ENCODE measurements at places on chromosomes 1 and 21. TPM values are rescaled to one million over a fixed set of nuclear protein-coding genes. Genes with fewer than 3 reads are reported as not detected.

GRCh38 chr1:54825696-54826095 is 24.6 kb upstream of the TTC22 start:
- H3K27me3 ChIP-seq = no peaks in the 10 kb centered on the region
- no peak overlapping the region for H3K4me3 ChIP-seq
- no peak overlapping the region for H3K27ac ChIP-seq
- DNase-seq = no peak

DNA sequence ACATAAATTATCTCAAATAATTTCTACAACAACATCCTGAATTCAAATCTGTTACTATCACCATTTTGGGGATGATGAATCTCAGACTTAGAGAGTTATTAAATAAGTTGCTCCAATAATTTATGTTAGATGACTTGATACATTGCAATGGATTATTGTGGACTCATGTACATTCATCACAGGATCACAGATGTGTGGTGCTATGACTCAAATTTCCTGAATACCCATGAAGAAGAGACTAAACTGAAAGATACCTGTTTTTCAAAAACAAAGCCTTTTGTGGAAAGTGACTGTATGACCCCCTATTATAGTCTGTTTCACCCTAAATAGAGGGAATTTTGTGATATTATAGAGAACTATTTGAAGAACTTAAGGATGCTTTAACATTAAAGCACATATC is 315.0 kb downstream of the PLA2G4A start:
- no peak for DNase-seq
- no peaks in the 10 kb centered on the region for H3K36me3 ChIP-seq
- H3K4me3 ChIP-seq = no peak overlapping the region

GRCh38 chr1:226661965-226662364 is 77.1 kb downstream of the ITPKB start:
- H3K4me1 ChIP-seq = no peaks in the 10 kb centered on the region
- H3K36me3 ChIP-seq = no peaks in the 10 kb centered on the region
- no peak overlapping the region for H3K4me3 ChIP-seq
- H3K27ac ChIP-seq = peak overlapping the region; percentile 16

- H3K4me1 ChIP-seq = no peaks in the 10 kb centered on the region
- no peak overlapping the region for H3K4me3 ChIP-seq
- no peaks in the 10 kb centered on the region for H3K27me3 ChIP-seq
- H3K27ac ChIP-seq = no peak overlapping the region
- peaks cover 2% of the 10 kb centered on the region for H3K36me3 ChIP-seq
- no peak for DNase-seq
These were observed 32.2 kb upstream of the GNG5 start for GRCh38 chr1:84538599-84538998.

KLHDC7A gene
- not detected for total RNA-seq

IGSF8 gene
- 29.5 TPM for total RNA-seq

DNA sequence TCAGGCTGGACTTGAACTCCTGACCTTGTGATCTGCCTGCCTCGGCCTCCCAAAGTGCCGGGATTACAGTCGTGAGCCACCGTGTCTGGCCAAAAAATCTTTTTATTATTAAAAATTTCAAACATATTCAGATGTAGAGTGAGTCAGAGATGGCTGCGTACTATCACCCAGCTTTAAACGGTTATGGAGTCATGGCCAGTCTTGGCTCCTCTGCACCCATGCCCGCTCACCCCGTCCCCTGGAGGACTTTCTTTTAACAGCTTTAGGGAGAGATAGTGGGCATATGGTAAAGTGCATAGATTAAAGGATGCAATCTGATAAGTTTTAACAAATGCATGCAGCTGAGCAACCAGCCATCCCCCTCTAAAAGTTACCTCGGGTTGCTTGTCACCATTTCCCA is 51.8 kb downstream of the TNFRSF8 start:
- H3K4me3 ChIP-seq = no peak overlapping the region
- peak; percentile 1 for DNase-seq
- H3K27ac ChIP-seq = no peak overlapping the region
- no peaks in the 10 kb centered on the region for H3K4me1 ChIP-seq
- H3K36me3 ChIP-seq = no peaks in the 10 kb centered on the region
- H3K27me3 ChIP-seq = no peaks in the 10 kb centered on the region

DNA sequence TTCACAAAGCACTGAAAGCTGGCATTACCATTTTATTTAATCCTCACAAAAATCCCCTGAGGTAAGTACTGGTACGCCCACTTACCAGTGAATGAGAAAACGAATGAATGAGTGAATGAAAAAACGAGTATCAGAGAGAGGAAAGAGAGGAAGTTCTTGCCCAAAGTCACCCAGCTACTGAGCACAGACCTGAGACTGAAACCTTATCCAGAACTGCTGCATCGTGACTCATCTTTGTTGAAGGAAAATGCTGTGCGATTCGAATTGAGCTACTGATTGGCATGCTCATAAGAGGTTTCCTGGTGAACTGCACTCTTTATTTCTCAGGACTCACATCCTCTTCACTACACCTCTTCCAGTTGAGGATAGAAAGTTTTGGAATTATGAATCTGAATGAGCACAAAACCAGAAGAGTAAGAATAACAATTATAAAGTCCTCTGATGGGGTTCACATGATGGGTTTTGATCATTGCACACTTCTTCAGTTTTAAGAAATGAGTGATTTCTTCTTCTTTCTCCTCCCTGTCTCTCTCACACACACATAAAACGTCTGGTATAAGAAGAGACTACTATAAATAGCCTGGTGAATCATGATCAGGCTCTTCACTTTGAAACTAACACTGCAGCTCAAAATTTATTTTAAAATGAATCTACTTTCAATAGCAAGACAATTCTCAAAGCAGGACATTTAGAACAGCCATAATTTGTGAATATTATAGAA is 32.1 kb downstream of the IL12RB2 start:
- no peaks in the 10 kb centered on the region for H3K27me3 ChIP-seq
- no peak for DNase-seq
- no peaks in the 10 kb centered on the region for H3K4me1 ChIP-seq
- no peak overlapping the region for H3K4me3 ChIP-seq
- no peaks in the 10 kb centered on the region for H3K36me3 ChIP-seq
- H3K27ac ChIP-seq = no peak overlapping the region

TFF3 gene
- total RNA-seq = 2.4 TPM

DNA sequence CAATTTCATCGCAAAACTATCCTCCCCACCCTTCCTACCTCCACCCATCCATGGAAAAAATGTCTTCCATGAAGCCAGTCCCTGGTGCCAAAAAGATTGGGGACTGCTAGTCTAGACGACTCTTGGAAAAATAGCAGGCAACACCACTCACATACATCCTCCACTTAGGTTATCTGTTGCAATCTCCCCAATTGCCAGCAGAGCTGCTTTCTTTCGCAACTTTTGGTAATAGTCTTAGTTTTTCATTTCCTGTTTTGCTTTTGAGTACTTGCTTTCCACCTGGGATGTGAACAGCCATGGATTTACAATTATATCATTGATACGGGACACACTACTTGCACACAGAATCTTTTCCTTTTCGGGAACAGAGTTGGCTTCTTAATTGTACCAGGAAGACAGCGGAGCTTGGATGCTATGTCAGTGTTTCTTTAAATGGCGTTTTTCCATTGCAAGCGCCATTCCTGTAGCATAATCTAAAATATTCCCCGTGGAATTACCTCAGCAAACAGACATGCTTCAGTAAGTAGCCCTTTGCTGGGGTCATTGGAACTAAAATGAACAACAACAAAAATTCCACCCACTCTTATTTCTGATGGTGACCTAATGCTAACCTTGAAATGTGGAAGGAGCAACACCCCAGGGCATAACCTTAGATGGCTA is 183.3 kb upstream of the ADGRL2 start:
- no peaks in the 10 kb centered on the region for H3K27me3 ChIP-seq
- H3K27ac ChIP-seq = no peak overlapping the region
- no peak for DNase-seq
- H3K4me1 ChIP-seq = no peaks in the 10 kb centered on the region
- H3K36me3 ChIP-seq = no peaks in the 10 kb centered on the region

DNA sequence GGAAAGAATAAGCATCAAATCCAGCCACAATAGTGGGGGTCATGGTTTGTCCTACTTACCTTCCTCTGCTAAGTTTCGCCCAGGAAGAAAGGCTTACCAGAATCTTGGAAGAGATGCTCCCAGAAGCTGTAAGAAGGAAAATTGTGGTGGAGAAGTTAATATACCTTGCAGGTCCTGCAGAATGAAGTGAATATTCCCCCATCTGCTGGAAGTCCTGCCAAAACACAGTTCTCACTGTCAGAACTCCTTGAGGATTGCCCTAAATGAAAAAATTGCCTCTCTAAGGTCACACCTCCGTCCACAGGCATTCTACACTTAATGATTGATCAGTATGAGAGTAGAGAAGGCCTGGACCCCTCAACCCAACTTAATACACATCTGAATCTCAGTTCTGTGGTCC is 78.4 kb upstream of the RGS21 start:
- H3K4me1 ChIP-seq = no peaks in the 10 kb centered on the region
- no peak overlapping the region for H3K27ac ChIP-seq
- H3K36me3 ChIP-seq = no peaks in the 10 kb centered on the region
- no peak overlapping the region for H3K4me3 ChIP-seq

DNA sequence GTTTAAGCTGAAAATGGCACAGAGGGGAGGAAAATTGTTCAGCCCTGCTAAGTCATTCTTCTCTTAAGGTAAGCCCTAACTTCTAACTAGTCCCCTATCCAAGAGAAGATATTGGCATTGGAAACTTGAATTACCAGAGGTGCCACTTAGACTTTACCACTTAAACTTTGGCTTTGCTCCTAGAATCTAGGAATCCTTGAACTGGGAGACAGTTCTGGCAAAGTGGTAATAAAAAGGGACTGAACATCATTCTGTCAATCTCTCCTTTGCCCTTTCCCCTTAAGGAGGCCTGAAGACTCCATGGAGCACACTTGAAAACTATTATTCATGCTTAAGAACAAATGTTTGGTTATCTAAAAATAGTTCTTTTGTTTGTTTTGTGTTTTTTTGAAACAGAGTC is 8.4 kb downstream of the ATP1A4 start:
- H3K4me1 ChIP-seq = peaks cover 5% of the 10 kb centered on the region
- no peak overlapping the region for H3K4me3 ChIP-seq
- no peaks in the 10 kb centered on the region for H3K27me3 ChIP-seq
- no peaks in the 10 kb centered on the region for H3K36me3 ChIP-seq
- peak overlapping the region; percentile 64 for H3K27ac ChIP-seq

Data from aorta (tissue), 5 donors.